Type B pancreatic cell (in vitro differentiated cells): ENCODE measurements at places on chromosomes 3 and 15. TPM values are rescaled to one million over a fixed set of nuclear protein-coding genes. Genes with fewer than 3 reads are reported as not detected.

GRCh38 chr15:52496175-52496574 is 32.5 kb downstream of the MYO5A start:
- no peak for DNase-seq

- DNase-seq, result no peak
These were observed 65.1 kb upstream of the LEKR1 start for GRCh38 chr3:156761007-156761406.

DNA sequence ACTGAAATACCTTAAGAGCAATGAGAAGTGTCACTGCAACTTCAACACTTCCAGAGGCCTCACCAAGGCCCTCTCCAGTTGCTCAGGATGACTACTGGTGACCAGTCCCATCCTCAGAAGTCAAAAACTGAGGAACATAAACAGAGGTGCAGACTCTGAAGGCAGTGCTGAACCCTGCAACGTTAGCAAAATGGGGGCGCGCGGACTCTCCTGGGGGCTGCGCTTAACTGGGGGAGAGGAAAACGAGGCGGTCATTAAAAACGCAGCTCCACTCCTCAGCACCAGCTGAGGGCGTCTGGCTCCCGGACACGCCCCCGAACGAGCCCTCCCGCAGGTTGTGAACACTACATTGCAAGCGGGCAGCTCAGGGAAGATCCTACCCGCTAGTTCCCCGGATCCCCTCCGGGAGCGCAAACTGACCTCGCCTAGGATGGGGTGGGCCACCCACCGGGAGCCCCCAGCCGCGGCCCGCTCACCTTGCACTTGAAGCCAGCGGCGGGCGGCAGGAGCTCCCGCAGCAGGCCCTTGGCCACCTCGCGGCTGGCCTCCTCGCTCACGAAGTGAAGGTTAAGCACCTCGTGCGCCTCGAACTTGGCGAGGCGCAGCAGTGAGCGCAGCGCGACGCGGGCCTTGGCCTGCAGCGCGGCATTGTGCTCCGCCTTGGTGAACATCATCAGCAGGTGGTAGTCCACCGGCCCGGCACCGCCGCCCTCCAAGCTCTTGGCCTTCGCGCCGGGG is 711 bp downstream of the XXYLT1 start:
- DNase-seq, result no peak

DNA sequence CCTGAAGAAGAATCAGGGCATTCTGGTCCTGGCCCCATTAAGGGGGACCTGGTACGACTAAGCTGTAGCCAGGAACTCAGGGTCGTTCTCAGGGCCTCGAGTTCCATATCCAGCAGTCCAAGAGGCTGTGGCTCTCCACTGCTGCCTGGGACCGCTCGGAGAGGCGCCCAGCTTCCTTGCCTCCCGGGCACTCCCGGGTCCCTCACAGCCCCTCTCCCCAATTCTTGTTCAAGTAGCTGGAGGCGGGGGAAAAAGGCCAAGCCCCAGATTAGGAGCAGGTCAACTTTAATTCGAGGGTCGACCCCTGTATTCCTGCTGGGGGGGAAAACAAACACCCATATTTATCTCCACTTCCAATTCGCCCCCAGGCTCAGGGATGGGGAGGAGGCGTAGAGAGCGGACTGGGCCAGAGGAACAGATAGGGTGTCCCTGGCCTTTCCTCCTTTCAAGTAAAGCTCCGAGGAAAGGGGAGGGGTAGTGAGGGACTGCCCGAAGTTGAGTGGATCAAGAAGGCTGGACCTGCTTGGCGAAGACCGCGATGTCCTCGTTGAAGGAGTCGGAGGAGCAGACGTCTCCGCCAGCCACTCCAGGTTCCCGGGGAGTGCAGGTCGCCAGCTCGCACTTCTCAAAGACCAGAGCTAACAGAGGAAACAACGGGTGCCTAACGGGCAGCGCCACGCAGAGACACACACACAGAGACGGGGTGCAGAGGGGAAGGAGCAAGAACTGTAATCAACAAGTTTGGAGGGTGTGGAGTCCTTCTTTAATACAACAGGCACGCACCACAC is 4.4 kb downstream of the MEIS2 start:
- no peak for DNase-seq

DNA sequence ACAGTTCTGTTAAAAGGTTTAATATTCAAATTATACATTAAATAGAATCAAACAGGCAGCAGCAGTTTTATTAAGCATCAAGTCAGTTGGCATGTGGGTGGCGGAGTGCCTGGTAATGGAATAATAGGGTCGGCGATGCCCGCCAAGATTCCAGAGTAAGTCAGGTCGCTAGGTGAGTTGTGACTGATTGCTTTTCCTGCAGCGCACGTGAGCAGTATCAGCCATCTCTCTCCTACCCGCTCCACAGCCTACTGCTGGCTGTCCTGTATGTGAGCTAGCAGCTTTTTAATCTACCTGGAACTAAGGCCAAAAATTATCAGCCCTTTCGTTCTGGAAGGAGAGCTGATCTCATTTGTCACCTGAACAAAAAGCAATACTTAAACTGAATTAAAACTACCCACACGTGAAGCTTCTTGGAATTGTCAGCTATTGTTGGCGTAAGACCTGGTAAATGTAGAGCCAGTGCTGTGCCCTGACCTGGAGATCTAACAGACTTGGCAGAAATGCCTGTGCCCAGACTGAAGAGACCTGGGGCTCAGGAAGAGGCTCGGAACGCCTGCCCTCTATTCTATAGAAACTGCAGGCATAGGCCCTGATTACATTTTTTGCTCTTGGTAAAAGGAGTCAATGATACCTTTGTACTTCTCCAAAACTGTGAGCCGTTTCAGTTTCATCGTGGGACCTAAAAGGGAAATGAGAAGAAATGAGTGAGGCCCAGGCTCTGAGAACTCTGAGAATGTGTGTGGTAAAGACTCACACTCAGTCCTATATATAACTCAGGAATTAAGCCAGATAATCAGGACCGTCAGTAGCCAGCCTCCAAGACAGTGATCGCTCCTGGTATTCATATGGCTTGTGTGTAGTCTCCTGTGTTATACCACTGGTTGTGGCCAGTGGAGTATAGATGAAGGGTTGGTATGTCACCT is 21.9 kb downstream of the IDH3A start:
- peak; percentile 16 for DNase-seq

- no peak for DNase-seq
These were observed 46.6 kb upstream of the TBC1D21 start for GRCh38 chr15:73826711-73827251.

Gene MINAR1
- total RNA-seq, result 1.1 and 3.0 TPM in 2 replicates

Gene CRABP1
- total RNA-seq, result 20.5 and 685 TPM in 2 replicates

DNA sequence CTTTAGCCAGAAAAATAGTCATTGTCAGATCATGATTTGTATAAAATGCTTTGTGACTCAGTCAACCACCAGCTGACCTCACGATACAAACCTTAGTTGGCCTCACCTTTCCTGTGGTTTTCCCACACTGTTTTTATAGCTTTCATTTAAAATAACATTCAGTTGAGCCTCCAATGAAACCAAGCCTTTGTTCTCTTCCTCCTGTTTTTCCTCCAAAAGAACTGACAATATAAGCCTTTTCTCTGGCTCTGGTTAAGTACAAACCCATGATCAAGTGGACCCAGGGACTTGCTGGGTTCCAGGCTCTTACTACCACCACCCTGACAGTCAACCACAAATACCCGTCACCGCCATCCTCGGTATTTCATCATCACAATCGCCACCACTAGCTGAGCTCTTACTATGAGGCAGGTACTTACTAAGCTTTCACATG is 81.7 kb downstream of the TAMM41 start:
- no peak for DNase-seq

Gene GOLGA8G
- total RNA-seq, result not detected in 2 replicates

DNA sequence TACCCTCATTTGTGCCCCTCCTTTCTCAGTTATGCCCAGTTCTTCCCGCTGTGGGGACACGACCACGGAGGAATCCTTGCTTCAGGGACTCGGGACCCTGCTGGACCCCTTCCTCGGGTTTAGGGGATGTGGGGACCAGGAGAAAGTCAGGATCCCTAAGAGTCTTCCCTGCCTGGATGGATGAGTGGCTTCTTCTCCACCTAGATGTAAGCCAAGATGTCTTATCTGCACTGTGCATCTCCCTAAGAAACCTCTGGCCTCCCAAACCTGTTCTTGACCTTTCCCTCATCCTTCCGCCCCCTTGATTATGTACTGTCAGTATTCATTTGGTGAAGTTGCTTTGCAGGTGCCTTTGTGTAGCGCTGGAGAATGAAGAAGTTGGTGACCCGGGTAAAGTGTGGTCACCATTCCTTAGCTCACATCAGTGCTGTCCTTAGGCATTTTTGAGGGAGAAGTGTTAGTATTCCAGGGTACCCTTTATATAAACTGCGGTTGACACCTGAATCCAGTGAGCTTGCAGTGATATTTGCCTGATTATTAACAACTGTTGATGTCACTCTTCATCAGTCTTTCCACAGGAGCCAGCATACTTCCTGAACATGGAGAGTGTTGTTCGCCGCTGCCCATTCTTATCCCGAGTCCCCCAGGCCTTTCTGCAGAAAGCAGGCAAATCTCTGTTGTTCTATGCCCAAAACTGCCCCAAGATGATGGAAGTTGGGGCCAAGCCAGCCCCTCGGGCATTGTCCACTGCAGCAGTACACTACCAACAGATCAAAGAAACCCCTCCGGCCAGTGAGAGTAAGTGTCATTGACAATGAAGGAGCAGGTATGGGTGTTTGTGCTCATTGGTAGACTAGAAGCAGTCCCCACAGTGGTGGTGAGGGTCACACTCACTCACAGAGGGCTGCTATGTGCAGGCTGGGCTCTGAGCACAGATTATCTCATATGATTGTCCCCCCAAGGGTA is 966 bp downstream of the ALAS1 start:
- DNase-seq, result no peak

Gene CA12
- 4.7 and 5.5 TPM in 2 replicates for total RNA-seq

DNA sequence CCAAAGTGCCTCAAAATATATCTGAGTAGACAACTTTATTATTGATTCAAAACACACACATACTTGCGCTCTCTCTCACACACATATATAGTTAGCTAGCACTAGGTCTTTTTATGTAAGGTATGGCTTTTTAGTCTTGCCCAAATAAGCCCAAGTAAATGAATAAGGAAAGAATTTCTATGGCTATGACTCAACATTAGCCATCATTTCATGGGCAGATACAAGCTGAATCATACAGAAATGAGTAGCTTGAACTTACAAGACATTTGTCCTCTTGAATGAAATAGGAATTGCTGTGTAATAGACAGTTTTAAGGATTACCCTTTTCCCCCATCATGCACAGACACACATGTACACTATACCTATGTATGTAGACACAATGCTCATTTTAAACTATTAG is 4.9 kb downstream of the CADPS start:
- no peak for DNase-seq

GRCh38 chr3:14941871-14942270 is 5.5 kb upstream of the NR2C2 start:
- no peak for DNase-seq

GRCh38 chr15:73600413-73601335 is 32.5 kb downstream of the NPTN start:
- DNase-seq, result no peak

Gene STX19
- 0.70 and 1.3 TPM in 2 replicates for total RNA-seq

GRCh38 chr3:184543256-184543655 is 18.3 kb upstream of the EPHB3 start:
- DNase-seq, result peak; percentile 43

DNA sequence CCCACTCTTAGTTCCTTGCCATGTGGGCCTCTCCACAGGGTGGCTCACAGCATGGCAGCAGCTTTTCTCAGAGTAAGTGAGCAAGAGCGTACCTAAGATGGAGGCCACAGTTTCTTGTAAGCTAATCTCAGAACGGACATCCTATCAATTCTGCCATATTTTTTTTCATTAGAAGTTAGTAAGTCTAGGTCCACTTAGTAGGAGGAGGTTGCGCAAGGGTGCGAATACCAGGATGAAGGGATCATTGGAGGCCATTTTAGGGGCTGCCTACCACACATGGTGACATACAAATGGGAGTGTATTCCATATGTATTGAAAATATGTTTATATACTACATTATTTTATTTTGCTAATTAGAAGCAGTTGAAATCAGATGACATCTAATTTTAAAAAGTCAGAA is 31.5 kb downstream of the NR1D2 start:
- no peak for DNase-seq

Gene PLCH1
- 2.0 and 7.6 TPM in 2 replicates for total RNA-seq
